Fibroblast of skin of left biceps (primary cell): ENCODE measurements at places on chromosomes 5 and 9.

DNA sequence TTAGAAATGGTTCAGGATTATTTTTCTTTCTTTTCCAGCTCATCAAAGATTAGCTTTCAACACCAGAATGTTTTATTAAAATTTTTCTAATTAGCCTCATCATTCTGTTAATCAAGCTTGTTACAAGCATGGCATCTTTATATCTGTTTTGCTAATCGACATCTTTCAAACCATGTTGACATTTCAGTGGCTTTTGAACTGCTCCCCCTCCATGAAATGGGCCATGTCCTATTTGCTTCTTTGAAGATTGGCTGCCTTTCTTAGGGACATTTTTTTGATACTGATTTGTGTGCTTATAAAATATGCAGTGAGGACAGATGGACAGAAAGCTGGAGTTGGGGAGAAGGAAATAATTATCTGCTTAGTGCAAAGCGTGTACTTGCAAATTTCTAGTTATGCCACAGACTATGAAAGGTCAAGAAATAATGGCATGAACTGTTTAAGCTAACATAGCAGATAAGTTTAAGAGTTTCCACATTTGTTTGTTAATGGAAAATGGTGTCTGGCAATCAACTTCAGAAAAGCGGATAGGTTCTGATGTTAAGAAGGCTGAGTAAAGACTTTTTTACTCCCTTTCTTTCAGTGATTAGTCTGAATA, 27.5 kb downstream of the BTF3 start:
- DNase-seq: no peak

DNA sequence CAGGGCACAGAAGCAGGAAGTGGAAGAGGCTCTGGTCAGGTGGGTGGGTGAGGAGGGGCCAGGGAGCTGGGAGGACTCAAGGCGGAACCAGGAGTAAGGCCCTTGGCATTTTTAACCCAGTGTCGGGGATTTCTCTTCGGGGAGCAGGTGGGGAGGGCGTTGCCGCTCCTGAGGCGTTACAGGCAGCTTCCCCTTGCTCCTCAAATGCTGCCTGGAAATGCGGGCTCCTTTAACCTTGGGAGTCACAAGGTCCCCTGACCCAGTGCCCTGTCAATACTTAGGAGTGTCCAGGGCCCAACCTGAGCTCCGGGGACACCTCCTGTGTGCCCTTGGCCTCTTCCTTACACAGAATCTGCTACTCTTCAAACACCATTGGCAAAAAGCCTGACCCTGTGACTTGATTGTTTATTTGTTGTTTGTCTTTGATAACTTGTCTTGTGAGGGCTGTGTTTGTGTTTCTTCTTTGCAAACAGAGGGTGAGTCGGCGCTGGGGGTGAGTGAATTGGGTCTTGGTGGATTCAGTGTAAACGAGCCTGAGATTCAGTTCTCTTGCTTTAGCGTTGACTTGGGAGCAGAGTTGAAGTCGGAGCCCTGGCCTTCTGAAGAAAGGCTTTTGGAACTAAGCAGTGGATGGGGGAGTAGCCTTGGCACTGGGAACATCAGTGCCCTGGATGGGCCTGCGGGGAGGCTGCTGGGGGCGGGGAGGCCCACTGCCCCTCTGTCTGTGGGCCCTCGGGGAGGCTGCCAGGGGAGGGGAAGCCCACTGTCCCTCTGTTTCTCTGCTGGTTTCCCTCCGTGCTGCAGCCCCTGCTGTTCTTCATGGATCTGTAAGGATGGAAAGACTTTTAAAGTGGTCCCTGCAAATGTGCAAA, 300.7 kb upstream of the IRX4 start:
- no peak for DNase-seq

GRCh38 chr5:152376886-152377285, 28.2 kb downstream of the NMUR2 start:
- no peak for DNase-seq

GRCh38 chr5:14457476-14457875, 124.1 kb upstream of the OTULINL start:
- no peak for DNase-seq

- DNase-seq: peak; percentile 24
Measured at GRCh38 chr5:57476601-57477056, 6.0 kb downstream of the ACTBL2 start.

DNA sequence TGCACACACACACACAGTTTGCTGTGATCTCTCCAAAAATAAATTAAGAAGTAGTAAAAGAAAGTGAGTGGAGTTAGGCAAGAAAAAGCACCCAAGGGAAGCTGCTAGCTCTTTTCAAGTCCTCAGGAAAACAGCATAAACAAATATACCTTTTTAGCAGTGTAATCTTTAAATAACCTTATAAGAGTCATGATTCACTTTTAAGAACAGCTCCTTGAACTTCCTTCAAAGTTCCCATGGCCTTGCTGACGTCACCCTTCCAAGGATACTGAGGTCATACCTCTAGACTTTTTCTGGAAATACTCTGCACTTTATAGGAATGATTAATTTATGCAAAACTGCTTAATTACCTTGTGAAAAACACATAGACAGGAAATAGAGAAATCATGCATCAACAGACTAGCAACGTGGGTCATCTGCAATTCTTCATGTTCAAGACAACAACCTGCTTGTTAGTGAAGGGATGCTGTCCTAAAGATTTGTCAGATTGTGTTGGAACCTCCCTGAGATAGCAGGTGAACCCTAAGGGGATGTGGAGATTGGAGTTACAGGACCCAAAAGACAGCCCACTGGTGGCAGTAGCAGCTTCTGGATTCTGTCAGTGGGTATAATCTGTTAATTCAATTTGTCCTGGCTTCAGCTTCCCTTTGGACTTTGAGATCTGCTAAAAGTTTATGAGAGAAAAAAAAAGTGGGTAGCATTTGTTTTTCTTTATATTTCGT, 229.0 kb downstream of the ELAVL2 start:
- DNase-seq: no peak

DNA sequence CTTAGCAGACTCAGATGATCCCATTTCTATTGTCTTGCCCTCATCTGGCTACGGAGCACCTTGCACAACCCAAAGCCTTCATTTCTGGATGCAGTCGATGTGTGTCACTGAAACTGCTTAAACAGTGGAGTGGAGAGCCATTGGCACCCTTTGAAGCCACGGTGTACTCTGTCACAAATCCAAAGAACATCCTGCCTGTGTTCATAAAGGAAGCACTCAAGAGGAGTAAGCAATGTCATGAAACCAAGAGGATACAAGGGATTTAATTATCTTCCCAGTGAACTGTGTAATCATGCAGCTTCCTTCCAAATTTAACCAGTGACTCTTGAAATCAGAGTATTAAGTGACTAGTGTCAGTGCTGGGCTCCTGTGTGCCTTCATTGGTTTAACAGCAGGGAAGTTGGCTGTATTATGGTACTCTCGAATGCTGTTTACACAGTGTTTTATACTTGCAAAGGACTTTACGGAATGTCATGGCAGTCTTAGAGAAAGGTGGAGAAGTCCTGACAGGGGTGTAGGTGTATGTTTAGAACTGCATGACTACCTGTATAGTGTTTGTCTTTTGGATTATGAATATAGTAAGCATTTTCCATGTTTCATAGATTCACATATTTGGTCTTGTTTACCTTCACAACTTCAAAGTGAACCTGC, 41.9 kb downstream of the CD180 start:
- DNase-seq: no peak

DNA sequence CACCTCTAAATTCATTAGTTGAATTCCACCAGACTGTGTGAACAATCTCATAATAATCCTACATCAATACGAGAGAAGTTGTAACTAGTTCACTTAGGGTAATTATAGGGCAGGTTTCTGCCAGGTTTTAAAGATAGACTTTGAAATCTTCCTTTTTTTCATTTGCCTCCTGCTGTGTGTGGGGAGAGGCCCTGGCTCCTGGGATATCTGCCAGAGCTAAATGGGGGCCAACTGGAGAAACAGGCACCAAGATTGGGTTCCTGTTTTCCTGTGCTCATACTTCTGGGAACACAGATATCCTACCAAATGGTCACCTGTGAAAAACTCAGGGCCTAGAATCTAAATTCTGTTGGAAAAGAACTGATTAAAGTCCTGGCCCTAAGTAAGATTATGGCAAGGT, 42.3 kb downstream of the SH3RF2 start:
- DNase-seq: no peak

DNA sequence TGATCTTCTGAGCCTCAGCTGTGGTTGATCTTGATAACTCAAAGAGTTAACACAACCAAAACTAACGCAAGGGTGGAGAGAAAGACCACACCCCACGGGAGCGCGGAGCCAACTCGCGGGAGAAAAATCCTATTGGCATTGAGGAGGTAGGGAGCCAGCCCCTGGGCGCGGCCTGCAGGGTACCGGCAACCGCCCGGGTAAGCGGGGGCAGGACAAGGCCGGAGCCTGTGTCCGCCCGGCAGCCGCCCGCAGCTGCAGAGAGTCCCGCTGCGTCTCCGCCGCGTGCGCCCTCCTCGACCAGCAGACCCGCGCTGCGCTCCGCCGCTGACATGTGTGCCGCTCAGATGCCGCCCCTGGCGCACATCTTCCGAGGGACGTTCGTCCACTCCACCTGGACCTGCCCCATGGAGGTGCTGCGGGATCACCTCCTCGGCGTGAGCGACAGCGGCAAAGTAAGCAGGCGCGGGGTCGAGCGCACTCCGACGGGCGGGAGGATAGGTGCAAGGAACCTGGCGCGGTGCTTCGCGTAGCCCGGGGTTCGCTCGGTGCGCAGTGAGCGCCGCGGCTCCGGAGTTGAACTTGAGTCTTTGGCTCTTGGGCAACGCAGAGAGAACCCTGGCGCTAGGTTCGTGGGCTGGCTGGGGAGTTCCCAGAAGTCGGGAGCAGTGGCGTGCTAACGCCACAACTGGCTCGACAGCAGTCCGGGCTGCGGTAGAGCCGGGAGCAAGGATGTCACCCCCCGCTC, at the start of gene GDA:
TSS of gene GDA (plus strand) at position 210 of the 745 bp plus-strand sequence. CDS start at position 330, 120 bp downstream.
- no peak for DNase-seq

DNA sequence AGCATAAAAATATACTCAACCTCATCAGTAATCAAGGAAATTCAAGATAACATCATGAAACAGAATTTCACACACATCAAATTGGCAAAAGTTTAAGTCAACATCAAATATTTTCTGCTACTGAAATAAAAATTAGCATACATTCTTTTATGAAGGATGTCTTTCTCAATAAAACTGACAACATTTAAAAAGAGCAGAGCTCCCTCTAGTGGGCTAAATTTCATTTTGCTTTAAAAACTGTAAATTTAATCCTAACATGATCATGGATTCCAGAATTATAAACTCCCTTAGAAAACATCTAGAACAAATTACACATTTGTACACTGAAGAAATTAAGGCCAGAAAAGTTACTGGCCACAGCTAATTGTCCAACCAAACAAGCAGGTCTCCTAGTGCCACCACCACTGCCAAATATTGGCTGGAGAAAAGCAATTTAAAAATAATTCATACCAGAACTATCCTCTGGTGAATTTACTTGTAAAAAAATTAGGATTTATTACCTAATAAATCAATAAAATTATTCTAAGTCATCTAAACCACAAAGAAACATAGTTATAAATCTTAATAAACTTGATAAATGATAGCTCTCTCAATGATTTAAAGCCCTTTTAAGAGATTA, 31.2 kb downstream of the DEPDC1B start:
- DNase-seq: no peak

GRCh38 chr5:100852988-100853449, 50.1 kb downstream of the ST8SIA4 start:
- DNase-seq: no peak

DNA sequence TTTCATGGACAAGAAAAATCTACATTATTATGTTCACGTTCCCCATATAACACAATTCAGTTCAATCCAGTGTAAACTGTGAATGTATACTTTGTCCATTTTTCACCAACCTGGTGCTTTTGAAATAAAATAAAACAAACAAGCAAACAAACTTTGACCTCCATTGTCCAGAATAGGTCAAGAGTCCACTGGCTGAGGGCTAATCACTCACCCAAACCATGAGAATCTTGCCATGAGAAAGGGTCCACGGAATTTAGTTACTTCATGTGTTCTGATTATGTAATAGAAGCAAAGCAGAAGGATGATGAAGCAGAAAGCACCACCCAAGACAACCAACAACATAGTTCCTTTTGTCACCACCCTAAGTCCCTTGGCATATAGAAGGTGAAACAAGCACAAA, 28.7 kb downstream of the DIAPH1 start:
- DNase-seq: no peak

- DNase-seq: no peak
Measured at GRCh38 chr5:120164986-120165385, 299.1 kb upstream of the PRR16 start.

DNA sequence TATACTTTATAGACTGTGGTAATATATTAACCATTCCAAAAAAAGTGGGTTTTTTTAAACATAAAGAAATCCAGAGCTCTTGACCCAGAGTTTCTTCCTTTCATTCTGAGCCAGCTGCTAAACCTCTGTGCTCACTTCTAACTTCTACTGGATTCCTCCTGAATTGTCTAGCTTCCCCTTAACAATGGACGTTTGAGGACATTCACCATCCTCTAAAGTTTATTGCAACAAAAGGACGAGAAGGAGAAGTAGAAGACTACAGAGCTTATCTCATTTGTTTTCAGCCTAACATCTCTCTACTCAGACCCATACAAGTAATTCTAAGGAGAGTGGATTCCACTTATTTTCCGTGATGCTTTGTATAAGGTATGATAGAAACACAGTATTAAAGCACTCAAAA, 284.2 kb downstream of the MAST4 start:
- DNase-seq: no peak

GRCh38 chr5:15366676-15367391, 133.1 kb upstream of the FBXL7 start:
- DNase-seq: no peak

- no peak for DNase-seq
Measured at GRCh38 chr5:87650284-87650683, 237.6 kb upstream of the CCNH start.

- no peak for DNase-seq
Measured at GRCh38 chr5:68147659-68148058, 67.9 kb upstream of the PIK3R1 start.

- no peak for DNase-seq
Measured at GRCh38 chr5:63961125-63961597, 1.1 kb downstream of the HTR1A start.

GRCh38 chr9:135471791-135472640, 7.6 kb upstream of the PPP1R26 start:
- DNase-seq: no peak

DNA sequence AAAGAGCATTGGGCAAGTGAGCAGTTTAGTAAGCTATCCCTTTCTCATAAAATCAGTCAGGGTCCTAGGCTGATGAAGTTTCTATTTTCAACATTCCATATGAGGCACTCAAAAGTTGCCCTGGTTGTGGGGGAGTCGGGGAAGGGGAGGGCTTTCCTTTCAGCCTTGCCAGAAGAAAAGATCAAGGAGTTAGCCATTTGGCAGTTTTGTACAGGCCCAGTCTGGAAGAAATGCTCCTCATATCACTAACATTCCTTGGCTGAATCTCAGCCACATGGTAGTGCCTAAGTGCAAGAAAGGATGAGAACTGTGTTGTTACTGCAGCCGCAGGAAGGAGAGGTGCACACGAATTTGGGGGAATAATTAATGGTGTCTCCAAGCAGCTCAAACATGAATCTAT, 60.8 kb downstream of the ZNF474 start:
- DNase-seq: no peak

DNA sequence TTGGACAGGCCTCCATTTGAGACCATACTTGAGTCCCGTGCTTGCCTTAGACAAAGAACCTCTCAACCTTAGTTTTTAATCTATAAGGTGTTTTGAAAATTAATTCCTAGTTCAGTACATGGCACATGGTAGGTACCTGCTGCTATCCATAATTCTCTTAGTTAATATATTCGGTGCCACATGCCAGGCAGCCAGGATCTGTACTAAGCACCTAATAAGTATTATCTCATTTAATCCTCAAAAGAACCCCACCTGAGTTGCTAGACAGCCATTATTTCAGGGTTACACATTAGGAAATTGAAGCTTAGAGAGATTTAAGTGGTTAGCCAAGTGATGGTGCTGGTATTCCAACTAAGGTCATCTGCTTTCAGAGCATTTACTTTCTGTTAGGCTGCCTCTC, 29.9 kb downstream of the NSD1 start:
- no peak for DNase-seq
